H4 (cell line): ENCODE measurements at places on chromosomes 11 and 22. TPM values are rescaled to one million over a fixed set of nuclear protein-coding genes. Genes with fewer than 3 reads are reported as not detected.

DNA sequence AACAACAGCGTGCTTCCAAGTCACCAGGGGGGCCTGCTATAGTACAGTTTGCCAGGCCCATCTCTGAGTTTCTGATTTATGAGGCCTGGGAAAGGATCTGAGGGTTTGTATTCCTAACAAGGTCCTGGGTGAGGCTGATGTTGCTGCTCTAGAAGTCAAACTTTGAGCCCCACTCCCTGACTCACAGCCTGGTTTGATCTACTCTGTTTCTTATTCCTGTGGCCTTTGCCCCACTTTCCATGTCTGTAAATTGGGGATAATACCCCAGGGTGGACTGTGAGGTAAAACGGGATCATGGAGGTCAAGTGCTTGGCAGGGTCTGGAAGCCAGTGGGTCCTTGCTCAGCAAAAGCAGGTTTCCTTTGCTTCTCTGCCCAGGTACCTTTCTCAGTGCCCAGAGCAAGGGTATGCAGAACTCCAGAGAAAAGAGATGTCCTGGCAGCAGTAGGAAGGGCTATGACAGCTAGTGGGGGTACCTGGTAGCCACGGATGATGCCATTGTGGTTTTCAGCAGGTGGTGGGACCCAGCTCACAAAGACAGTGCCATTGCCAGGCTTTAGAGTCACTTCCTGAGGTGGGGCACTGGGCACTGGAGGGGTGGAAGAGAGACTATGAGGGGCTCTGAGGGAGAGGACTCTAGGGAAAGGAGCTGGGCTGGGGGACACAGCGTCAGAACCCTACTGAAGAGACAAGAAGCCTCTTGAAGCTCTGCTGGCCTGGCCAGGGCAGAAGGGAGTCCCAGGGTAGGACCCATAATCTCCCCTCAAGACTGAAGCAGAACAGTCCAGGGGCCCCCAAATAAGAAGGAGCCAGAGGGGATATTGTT is 2.8 kb downstream of the ROBO4 start:
- DNase-seq, result no peak

DNA sequence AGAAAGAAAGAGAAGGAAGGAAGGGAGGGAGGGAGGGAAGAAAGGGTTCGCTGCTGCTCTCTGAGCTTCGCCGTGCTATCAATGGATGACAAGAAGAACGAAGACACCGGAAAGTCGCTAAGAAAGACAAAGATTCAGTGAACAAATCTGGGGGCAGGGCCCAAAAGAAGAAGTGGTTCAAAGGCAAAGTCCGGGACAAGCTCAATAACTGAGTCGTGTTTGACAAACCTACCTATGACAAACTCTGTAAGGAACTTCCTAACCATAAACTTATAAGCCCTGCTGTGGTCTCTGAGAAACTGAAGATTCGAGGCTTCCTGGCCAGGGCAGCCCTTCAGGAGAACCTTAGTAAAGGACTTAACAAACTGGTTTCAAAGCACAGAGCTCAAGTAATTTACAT is 2.9 kb upstream of the TTLL1 start:
- DNase-seq, result no peak

GRCh38 chr22:50060441-50061140 is 2.5 kb upstream of the TTLL8 start:
- DNase-seq, result no peak

- DNase-seq, result no peak
These were observed 61.6 kb downstream of the STK33 start for GRCh38 chr11:8532475-8532874.

- DNase-seq, result no peak
These were observed 88.5 kb downstream of the TENM4 start for GRCh38 chr11:79352349-79352703.

The DCHS1 gene
- 0.08 and 0.19 TPM in 2 replicates for total RNA-seq

The VPREB1 gene
- total RNA-seq, result not detected in 2 replicates

The SOX6 gene
- total RNA-seq, result 6.4 and 16.6 TPM in 2 replicates
